ENCODE measurements at places on chromosomes 3 and 15.

DNA sequence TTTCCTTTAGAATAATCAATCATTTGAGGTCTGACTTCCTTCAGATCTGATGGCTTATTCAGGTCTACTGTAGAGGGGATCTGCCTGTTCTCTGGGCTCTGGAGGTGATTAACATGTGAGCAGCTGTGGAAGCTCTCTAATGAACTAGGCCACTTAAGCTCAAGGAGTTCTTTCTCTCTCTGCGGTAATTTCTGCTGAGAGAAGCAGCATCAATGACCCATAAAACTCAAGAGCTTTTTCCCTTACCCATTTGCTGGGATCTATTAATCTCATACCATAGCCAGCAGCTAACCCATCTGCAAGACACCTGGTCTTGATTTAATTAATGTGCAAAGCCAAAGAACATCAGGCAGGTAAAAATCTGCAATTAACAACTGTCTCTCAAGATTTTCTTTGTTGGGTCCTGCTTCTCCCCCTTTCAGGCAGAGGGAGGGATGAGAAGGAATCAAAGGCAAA, 73.2 kb upstream of the DLG1 start:
- DNase-seq: no peak

DNA sequence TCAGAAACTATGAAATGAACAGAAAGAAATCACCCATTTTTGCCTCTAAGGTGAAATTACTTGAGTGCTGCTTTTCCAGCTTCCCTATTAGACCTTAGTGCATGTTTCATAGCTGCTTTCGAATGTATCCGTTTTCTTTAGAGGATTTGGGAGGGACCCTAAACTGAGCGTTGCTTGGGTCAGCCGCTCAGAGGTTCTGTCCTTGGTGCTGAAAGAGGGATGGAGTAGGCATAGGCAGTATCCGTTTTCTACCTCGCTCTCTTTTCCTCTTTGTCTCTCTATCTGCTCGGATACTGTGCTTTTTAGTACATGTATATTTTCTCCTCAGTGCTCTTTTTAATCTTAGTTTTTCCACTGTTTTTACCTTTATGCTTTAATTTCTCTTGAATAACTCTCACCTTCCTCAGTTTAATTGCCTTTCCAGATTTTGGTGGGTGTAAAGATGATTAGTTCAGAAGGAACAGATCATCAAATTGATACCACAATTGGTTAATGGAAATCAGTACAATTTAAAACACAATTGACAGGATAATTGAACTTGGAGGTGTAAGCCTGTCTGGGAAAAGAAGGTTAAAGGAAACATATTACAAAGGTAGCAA, at the start of gene DRD3:
TSS of gene DRD3 (minus strand) at position 283 of the 599 bp plus-strand sequence. CDS start 7,060 bp downstream, outside the sequence.
- DNase-seq: no peak

GRCh38 chr15:77697893-77698292, 65.2 kb upstream of the LINGO1 start:
- no peak for DNase-seq

- DNase-seq: no peak
These were observed 74.3 kb downstream of the DCUN1D1 start for GRCh38 chr3:182906036-182906435.

GRCh38 chr3:70779296-70779695, 466.9 kb upstream of the MDFIC2 start:
- DNase-seq: no peak

DNA sequence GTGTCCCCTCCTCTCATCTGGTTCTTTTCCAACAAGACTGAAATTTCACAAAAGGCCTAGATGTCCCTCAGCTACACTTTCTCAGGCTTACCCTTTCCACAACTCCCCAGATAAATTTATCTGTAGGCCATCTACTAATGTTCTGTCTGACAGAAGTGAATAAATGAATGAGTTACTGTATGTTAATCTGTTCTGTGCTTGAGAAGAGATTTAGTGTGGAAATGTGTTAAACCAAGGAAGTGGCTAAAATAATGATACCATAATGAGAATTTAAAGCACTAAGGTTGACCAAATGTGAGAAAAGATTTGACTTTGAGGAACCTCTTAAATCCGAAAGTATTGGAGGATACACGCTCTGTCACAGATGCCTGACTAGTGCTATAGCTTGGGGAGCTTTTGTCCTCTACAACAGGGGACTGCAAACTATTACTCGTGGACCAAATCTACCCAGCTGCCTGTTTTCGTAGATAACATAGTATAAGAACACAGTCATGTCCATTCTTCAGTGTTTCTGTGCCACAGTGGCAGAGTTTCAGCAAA, 74.8 kb upstream of the P2RY1 start:
- no peak for DNase-seq

DNA sequence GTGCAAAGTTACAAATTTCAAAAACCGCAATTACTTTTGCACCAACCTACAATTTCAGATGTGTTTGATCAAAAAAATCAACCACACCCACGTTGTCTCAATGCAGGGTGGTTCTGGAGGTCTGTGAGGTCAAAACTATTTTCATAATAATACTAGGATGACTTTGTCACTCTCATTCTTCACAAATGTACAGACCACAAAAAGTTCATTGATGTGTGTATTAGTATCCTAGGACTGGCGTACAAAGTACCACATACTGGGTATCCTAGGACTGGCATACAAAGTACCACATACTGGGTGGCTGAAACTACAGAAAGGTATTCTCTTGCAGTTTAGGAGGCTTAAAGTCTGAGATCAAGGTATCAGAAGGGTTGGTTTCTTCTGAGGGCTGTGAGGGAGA, 13.0 kb downstream of the SUCLG2 start:
- no peak for DNase-seq

- DNase-seq: no peak
These were observed 64.0 kb downstream of the DPH6 start for GRCh38 chr15:35481992-35482391.

GRCh38 chr3:80338366-80338765, 570.6 kb upstream of the ROBO1 start:
- DNase-seq: no peak

- no peak for DNase-seq
These were observed 183.2 kb downstream of the GAP43 start for GRCh38 chr3:115806501-115806900.

DNA sequence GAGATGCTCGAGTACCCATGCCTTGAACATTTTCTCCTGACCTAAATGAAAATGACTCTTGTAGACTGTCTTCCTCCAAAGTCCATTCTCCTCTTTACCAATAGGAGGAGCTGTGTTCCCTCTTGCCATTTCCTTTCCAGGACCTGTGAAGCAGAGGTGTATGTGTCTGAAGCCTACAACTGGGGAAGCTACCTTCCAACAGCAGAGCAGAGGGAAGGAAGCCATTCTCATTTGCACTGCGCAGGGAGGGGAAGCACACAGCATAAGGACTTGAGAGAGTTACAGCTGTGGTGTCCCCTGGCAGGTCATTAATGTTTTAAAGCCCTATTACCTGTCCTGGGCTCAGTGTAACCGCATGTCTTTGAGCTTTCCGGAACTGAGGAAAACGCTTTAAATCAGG, 38.7 kb downstream of the HSPBAP1 start:
- DNase-seq: no peak

DNA sequence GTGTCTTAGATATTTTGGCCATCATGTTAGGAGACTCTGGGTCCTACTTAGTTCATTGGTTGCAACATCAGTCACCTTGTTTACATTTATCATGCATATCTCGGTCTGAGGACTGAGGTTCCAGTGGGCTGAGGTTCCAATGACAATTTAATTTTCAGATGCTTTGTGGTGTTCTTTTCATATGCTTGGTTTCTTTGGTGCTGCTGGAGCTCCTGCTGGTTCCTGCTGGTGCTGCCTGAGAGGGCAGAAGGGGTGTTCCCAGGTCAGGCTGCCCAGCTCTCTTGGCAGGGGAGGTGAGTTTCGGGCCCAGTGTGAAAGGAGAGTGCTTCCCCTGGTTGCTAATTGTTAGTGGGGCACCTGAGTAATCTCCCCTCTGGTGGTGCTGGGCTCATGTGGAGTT, 6.9 kb upstream of the KLHL40 start:
- no peak for DNase-seq

DNA sequence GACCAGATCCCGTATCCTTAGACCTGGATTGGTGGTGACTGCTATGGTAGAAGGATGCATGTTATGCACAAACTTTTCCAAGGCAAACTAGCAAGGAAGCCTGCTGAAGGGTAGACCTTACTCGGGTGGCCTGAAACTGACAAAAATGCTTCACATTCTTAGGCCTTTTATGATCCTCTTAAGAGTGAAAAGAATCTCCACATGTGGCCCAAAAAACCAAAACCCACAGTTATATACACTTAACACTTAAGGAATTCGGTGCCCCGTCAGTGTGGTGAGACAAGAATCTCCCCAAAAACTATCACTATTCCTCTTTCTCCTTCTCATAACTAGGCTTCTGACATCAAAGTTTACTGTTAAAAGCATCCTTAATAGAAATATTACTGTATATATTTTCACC, 130.1 kb upstream of the SOX2 start:
- DNase-seq: no peak

DNA sequence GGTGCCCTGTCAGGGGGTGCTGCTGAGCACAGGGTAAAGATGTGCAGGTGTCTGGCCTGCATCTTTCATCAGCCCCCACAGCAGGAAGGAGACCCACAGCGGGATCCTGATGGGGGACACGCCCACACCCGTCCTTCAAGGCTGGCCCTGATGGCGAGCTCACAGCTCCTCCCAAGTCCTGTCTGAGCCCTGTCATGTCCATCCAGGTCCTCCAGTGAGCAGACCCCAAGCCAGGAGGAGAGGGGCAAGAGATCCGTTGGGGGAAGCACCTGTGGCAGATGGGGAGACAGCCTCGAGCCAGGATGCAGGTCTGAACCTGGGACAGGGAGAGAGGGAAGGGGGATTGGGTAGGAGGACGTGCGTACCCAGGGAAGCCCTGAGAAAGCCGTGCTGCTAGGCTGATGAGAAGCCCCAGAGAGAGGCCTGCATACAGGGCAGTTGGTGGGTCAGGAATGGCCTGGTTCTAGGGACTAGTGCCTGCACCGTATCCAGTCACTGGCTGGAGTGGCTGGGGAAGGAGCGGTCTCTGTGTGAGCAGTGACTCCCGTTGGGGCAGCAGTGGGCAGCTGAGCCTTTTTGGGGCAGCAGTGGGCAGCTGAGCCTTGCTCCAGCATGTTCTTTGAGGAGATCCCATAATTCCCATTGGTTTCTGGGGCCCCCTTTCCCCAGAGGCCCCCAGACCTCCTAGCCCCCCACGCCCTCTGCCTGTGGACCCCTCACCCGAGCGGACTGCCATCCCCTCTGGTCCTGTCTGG, 133.3 kb upstream of the MEF2A start:
- DNase-seq: no peak

GRCh38 chr3:175521406-175521805, 662.3 kb downstream of the NAALADL2 start:
- no peak for DNase-seq

DNA sequence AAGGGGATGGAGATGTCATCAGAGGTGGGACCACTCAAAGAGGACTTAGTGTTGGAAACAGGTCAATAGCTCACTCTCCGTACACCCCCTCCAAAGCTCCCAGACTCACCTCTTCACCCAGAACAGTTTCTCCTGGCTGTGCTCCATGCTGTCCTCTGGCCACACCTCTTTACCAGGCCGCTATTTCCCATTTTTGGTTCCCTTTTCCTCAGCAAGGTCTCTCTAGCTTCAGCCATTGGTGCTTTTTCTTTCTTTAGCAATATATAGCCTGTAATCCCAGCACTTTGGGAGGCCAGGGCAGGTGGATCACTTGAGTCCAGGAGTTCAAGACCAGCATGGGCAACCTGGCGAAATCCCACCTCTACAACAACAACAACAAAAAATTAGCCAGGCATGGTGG, 123.6 kb upstream of the SMAD3 start:
- DNase-seq: peak; percentile 52

- peak; percentile 53 for DNase-seq
These were observed 150.2 kb downstream of the KLF13 start for GRCh38 chr15:31476866-31477265.

- DNase-seq: no peak
These were observed 9.7 kb upstream of the HHATL start for GRCh38 chr3:42712344-42712648.

GRCh38 chr3:177597311-177598096, 400.2 kb upstream of the TBL1XR1 start:
- no peak for DNase-seq

DNA sequence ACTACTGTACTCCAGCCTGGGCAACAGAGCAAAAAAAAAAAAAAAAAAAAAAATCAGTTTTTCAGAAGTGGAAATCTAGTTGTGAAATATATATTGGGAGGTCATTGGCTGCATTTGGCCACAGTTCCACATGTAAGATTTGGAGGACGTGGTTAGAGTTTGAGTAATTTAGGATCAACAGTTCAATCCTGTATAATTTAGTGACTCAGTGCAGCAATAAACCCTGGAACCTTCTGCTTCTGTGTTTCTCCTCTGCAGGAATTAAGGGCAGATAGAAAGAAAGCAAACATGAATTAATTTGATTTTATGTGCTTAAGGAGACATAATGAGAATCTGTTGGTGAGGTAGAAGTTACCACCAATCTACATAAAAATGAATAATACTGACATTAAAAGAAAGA, 347.0 kb downstream of the PTPRG start:
- DNase-seq: no peak

GRCh38 chr3:100104442-100104798, 9.9 kb downstream of the FILIP1L start:
- no peak for DNase-seq

- no peak for DNase-seq
These were observed 196.4 kb upstream of the UBE3A start for GRCh38 chr15:25635191-25635590.

DNA sequence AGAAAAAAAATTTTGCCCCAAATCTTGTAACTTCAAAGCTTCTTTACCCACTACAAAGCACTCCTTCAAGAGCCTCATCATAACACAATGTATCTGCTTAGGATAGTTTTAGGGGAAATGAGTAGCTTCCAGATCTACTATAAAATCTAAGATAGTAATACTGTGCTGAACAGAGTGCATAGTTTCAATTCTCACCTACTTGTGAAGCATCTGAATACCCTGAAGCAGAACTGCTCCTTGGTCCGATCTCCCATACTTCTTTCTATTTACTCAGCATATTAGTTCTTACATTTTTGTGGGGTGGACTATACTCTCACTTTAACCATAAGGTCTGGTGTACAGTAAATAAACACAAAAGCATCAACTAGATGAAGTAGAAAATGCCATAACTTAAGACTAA, 9.6 kb downstream of the TFRC start:
- no peak for DNase-seq

DNA sequence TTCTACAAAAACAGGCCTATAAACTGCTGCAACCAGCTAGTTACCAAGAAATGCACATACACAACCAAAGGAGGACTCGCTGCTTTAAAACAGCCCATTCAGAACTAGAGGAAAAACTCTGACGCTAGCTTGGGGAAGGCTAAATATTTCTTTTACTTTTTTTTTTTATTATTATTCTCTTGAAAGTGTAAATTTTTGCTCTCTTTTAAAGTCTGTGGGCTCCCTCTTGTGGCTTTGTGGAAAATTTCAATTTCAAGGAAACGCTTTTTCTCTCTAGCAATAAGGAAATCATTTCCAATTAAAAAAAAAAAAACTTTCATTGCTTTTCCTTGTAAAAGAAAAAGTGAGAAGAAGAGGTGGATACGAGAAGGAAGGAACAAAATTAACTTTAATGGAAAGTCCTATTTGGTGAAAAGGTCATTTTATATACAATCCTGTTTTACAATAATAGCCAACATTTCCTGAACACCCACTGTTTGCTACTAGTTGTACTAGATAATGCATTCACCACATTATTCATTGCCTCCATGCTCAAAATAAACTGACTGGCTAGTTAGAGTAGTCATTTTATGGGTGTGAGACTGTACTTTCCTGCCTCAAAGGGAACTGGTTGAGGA, 51.2 kb upstream of the SAMMSON start:
- DNase-seq: no peak

GRCh38 chr15:70097063-70097320, 725 bp downstream of the TLE3 start:
- no peak for DNase-seq

- DNase-seq: no peak
These were observed 118.8 kb downstream of the SRGAP3 start for GRCh38 chr3:9130345-9131305.
